AG04450 (cell line): ENCODE measurements at places on chromosomes 12 and 14. TPM values are rescaled to one million over a fixed set of nuclear protein-coding genes. Genes with fewer than 3 reads are reported as not detected.

Gene ASCL1
- not detected in 2 replicates for polyA plus RNA-seq

GRCh38 chr12:22796941-22797630 is 172.1 kb downstream of the ETNK1 start:
- no peak for DNase-seq

DNA sequence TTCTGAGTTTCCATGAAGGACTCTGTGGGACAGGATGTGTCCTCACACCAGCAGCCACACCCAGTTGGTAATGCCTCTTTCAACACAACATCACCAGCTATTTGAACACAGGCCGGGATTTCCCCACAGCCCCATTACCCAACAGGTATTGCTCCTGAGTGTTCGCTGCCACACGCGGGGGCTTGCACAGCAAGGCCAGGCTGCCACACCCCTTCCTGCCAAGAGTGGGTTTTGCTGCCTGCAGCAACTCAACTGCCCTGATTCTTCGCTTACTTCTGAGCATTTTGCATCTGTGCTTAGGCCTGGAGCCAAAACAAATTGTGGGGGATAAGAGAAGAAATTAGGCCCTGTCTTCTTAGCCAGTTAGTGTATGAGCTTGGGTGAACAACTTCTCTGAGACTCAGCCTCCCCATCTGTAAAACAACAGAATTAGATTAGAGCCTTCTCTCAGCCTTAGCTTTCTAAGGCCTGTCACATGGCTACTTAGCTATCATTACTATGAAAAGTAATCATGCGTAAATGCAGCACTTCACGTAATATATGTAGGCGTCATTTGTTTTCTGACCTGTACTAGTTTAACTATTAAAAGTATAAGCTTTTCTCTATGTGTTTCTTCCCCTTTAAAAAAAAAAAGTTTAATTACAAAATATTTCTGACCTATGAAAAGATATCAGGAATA is 20.0 kb downstream of the CKAP4 start:
- DNase-seq = no peak

DNA sequence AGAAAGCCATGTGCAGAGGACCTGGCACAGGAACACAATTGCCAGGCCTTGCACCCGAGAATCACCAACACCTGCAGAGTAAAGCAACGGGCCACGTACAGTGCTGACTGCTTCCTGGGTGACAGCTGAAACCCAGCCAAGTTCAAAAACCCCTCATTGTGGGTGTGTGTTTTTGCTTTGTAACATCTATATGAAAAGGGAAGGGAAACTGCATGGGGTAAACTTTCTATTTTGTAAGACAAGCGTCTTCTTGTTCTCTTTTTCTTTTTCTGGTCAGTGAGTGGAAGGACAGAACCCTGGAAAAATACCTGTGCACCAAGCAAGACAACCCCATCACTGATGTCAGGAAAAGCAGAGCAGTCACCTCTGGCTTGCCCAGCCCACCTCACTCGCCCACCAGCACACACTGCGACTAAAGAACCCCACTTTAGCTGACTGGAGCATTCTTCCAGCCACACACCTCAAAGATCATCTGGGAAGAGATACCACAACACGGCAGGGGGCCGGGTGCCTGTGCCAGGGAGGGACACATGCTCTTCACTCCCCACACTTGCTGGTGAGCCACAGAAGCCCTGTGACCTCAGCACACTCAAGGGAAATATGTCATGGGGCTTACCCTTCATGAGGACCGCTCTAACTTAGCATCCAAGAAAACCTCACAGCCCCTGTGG is 172.3 kb downstream of the NDUFA12 start:
- DNase-seq = no peak

DNA sequence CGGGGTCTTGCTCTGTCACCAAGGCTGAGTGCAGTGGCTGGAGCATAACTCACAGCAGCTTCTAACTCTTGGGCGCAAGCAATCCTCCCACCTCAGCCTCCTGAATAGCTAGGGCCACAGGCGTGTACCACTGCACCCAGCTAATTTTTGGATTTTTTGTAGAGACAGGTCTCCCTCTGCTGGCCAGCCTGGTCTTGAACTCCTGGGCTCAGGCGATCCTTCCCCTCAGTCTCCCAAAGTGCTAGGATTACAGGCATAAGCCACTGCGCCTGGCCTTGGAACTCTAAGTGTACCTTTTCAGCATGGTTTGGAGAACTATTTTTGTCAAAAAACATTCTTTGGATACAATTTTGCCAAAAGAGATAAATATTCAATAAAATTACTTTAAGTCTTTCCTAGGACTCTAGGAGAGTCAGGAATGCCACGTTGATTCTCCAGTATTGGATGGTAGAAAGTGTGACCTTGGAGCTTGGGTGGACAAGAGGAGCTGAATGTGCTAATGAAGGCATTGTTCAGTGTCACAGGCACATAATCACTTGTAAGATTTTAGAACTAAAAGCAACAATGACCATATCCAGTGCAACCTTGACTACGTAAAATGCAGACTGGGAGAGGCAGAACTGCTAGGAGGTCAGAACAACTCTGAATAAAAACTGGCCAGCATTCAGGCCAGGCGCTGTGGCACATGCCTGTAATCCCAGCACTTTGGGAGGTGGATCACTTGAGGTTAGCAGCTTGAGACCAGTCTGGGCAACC is 2.8 kb downstream of the SRSF9 start:
- no peak for DNase-seq

DNA sequence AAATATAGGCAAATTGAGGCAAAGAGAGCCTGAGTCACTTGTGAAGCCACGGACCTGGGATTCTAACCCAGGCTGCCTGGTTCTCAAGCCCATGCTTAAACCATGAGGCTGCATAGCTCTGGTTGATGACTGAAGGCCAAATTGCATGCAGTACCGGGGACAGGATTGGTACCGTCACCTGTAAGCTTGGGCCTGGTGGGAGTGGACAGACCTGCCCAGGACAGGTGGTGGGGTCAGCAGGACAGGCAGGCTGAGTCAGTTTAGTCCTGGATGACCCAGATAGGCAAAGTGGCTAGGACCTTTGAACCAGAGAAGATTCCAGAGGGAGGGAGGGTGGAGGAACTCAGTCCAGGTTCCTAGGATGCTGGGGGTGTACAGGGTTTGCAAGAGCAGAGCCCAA is 25.8 kb downstream of the RIN3 start:
- DNase-seq = no peak

DNA sequence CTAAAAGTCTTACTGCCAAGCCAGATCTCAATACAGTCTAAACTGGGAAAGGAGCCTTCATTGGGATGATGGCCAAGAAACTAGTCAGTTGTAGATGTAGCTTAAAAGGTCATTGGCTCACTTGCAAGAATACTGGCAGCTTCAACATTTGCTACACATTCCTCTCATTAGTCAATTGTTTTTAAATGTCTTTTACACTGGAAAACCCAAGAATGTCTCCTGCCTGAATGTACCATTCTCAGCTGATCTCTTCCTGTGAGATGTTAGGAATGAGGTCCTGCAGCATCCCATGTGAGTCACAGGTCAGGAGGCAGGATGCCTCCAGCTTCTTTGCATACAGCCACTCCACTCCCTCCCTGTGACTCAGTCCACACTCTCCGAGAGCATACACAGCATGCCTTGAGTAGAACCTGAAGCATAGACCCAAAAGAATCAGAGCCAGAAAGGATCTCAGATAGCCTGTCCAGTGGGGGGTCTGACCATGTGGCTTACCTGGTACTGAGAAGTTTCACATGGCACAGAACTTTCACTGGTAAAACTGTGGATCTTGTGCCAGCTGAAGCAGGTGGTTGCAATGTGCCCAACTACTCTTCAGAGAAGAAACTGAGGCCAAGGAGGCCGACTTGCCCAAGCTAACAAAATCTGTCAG is 56.0 kb upstream of the HECTD1 start:
- peak; percentile 99 for DNase-seq

- no peak for DNase-seq
These were observed 779.7 kb upstream of the FLRT2 start for GRCh38 chr14:84750284-84750683.
